ENCODE measurements at places on chromosomes 6 and 20.

DNA sequence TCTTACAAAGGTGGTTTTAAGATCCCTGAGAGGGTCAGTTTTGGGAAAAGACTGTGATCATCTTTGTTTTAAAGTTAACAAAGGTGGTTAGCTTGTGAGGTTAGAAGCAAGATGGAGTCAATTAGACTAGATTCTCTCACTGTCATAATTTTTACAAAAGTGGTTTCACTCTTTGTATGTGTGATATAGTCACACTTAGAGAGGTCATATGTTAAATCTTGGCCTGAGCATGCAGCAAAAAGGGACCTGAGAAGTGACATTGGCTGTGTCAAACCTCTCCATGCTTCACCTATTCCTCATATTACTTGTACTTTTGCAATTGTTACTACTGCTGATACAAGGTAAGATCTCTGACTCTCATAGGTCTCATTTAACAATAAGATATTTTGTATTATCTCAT is 368.0 kb downstream of the TBC1D32 start:
- DNase-seq, result no peak

- DNase-seq, result no peak
Measured at GRCh38 chr20:48669946-48670605, 157.7 kb downstream of the PREX1 start.

- DNase-seq, result no peak
Measured at GRCh38 chr6:114032721-114033120, 61.8 kb upstream of the HDAC2 start.

DNA sequence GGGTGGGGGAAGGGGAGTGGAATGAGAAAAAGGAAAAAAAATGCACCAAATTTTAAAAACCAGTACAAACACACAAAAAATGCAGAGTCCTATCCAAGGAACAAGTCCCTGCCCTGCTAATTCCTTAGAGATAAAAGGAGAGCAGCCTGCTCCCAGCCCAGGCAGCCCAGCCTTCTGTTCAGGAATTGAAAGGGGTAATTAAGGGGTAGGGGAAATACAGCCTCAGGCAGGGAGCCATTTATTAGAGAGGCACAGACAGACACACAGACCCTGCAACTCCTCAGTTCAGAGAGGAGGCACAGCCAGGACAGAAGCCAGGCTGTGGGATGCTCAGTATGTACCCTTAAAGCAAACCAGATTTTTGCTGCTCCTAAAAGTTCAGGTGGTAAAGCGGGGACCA is 137.2 kb downstream of the EYA2 start:
- DNase-seq, result no peak

GRCh38 chr6:53290537-53291510 is 57.9 kb downstream of the ELOVL5 start:
- no peak for DNase-seq

DNA sequence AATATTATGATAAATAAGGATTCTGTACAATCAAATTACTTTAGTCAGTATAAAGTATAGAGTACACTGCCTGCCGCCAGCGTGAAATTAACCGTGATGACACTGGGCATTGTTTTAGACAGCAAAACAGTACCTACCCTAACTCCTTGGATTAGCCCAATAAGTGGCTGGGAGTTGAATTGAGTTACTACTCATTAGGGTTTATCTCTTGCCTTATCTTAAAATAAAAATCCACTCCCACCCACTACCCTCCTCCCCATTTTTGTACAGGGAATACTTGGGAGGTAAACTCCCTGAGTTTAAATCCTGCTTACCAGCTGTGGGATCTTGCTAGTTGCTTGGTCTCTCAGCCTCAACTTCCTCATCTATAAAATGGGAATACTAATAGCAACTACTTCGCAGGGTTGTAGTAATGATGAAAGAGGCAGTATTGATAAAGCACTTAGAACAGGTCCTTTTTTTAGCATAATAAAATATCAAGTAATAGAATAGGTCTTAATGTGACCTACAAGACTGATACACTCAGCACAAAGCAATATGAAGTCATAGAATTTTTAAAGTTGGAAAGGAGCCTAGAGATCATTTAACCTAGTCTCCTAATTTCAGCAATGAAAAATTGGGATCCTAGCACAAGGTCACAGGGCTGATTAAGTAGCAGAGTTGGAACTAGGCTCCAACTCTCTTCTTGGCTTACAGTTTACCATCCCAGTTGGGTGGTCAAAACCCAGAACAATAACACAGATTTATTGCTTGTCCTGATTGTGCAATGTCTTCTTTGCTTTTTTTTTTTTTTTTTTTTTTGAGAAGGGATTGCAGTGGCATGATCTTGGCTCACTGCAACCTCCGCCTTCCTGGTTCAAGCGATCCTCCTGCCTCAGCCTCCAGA is 23.8 kb downstream of the PHACTR2 start:
- DNase-seq, result no peak

DNA sequence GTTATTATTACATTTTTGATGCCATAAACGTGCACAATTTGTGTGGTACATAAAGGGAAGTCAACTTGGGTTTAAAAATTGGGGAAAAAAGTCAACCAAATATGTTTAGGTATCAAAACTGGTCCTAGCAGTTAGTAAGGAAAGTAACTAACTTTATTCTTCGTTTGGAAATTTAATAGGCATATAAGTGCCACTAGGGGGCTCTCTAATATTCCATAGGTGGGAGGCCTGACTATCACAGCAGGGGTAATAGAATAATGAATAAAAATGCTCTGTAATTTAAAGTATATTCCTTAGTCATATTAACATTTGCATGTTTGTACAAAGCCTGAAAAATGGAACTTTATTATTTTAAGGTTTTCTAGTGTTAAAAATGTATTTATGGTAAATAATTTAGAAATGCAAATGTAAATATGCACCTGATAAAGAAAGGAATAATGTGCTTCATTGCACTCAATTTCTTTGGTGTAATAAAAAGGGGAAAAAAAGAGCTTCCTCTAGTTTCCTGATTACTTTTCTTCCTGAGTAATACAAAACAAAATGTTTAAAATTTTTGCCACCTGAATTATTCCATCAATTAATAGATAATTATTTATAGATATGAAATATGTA is 125.7 kb upstream of the HDAC2 start:
- no peak for DNase-seq

GRCh38 chr6:4743062-4743461 is 33.1 kb upstream of the CDYL start:
- DNase-seq, result no peak

- no peak for DNase-seq
Measured at GRCh38 chr6:41768545-41769308, 11.0 kb downstream of the FRS3 start.

GRCh38 chr6:66964216-66964615 is 1257.2 kb upstream of the EYS start:
- no peak for DNase-seq

DNA sequence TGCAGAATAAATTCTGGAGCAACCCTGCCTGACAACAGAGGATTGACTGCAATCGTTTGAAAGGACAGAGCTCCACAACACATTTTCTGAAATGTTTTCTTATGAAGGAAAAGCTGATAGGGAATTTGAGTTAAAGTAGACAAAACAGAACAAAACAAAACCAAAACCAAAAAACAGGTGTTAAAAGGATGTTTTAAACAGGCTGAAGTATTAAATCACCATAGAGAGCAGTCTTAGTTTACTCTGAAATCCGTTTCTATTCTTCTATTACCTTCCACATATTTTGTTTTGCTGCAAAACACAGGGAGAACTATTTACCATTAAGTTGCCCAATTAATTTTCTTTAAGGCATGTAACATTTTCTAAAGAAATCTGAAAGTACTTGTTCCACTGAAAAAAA is 93.4 kb upstream of the MLIP start:
- DNase-seq, result no peak

- DNase-seq, result no peak
Measured at GRCh38 chr6:52284131-52284459, 447 bp downstream of the MCM3 start.

DNA sequence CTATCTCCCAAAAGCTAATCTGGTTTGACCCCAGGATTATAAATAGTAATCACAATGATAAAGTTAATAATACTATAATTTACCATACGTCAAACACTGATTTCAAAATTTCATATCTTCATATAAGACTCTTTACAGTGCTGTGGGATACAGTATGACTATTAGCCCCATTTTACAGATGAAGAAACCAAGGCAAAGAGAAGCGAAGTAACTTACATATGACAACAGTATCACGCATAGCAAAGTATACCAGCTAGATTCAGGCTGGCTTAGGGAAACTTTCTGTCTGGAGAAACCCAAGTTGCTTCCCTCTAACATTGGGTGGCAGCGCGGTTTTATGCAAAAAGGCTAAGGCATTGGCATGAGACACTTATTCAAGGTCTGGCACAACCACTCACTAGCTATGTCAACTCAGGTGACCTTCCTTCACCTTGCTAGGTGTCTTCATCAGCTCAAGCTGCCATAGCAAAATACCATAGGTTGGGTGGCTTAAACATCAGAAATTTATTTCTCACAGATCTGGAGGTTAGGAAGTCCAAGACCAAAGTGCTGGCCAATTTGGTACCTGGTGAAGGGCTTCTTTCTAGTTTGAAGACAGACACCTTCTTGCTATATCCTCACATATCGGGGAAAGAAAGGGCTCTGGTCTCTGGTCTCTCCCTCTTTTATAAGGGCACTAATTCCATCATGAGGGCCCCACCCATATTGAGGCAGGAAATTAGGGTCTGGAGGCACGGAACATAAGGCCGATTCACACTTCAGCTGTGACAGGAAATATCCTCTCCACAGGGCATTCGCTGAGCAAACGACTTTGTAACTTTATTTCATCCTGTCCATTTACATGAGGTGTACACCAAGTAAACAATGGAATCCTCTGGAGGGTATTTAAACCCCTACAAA is 22.4 kb upstream of the UTRN start:
- no peak for DNase-seq

- no peak for DNase-seq
Measured at GRCh38 chr20:21512634-21513180, 1.2 kb downstream of the NKX2-2 start.

DNA sequence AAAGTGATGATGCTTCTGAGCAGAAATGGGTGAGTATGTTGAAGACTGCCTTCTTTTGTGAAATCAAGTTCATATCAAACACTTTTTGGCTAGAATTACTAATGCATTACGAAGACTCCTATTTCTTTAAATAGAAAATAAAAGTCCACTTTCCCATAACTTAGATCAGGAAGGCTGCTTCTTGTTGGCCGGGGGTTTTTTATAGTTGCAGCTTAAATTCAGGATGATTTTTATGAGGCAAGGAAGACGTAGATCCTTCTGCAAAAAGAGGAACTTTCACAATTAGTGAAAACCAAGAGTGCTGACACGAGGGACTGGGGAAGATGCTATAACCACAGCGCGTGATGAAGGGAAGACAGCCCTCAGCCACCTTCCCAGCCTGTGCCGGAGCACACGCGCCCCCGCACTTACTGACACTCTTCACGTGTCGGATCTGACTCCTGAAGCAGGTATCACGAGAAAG is 206.1 kb upstream of the PRDM1 start:
- no peak for DNase-seq

DNA sequence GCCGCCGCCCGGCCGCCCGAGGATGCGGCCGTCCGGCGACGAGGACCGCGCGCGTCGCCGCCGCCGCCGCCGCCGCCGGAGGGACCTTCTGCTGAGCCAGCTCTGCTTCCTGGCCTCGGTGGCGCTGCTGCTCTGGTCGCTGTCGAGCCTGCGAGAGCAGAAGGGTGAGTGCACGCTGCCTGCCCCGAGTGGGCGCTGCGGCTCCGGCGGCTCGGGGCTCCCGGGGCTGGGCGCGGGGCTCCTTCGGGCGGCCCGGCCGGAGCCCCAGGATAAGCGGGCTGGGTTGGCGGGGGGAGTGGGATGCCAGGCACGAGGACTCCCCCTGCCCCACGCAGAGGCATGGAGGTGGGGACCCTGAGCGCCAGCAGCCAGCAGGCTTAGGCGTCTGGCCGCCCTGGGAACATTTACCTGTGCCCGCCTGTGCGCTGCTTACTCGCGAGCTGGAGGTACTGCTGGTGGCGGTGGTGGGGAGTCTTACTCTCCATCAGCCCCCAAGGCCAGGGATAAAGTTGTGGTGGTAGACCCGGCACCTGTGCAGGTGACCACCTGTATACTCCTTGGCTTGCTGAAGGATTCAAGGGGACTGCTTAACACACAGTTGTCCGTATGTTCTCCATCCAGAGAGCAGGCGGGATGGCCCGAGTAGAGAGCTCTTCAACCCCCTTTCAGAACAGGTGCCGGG is 520 bp downstream of the SLC24A3 start:
- no peak for DNase-seq

GRCh38 chr6:144123421-144123820 is 26.9 kb upstream of the STX11 start:
- DNase-seq, result no peak

DNA sequence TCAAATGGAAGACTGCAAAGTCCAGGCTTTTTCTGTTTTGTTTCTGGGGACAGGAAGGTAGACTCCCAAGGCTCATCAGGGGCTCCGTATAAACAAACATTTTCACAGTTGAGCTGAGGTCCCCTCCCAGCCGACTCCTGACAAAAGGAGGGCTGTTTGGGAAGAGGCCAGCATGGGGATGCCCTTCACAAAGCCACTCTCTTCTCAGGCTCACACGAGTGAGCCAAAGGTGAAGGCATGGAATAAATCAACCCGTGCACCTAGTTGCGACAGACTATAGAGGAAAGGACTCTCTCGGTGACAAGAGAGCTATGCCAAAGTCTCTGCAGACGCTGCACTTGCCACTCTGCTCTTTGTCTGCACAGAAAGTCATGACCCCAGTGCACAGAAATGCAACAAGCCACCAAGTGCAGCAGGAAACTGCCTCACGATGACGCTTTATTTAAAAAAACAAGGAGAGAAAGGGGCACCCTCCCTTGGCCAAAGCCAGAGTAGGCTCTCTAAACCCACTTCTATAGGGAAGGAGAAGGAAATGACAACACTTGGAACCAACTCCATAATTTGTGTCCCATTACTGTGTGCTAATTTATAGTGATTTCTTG is 21.0 kb downstream of the JAG1 start:
- DNase-seq, result no peak

DNA sequence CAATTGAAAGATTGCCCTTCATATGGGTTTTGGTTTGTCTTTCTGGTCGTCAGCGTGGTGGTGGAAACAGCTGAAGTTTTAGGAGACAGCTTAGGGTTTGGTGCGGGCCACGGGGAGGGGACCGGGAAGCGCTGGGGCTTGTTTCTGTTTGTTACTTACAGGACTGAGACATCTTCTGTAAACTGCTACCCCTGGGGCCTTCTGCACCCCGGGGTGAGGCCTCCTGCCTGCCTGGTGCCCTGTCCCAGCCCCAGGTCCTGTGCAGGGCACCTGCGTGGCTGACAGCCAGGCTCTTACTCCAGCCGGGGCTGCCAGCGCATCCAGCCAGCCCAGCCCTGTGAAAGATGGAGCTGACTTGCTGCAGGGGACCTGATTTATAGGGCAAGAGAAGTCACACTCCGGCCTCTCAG is 22.8 kb downstream of the NPEPL1 start:
- no peak for DNase-seq
